ENCODE measurements at places on chromosomes 3 and 15.

DNA sequence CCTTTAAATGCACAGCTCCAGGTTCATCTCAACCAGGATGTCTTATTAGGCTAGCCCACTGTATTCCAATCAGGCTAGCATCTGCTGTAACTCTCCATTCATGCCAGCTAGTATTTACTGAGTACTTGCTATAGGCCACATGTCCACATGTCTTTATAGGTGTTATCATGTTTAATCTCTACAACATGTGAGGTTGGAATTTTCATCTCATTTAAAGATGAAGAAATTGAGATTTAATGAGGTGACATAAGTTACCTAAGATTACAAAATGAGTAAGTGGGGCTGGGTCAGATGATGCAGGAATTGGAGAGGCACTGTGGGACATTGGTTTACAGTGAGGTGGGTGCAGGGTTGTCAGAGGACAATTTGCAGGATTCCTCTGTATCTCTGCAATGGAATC lies 2.9 kb downstream of the IFT122 start:
- DNase-seq = no peak

DNA sequence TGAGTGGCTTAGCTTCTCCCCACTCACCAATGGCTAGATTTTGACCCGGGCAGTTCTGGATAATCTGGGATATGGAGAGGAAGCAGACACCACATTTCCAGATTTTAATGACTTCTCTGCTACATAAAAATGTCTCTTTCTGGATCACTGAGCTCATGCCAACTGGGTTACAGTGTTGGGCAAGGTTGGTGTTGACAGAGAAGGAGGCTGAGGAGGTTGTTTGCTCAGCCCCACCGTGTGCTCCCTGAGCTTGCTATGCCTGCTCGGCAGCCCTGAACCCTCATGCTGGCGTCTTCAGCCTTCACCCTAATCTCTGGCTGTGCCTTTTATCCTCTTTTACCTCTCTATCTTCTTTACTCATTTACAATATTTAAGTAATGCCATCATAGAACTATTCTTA lies 53.0 kb upstream of the KPNA4 start:
- DNase-seq = no peak

DNA sequence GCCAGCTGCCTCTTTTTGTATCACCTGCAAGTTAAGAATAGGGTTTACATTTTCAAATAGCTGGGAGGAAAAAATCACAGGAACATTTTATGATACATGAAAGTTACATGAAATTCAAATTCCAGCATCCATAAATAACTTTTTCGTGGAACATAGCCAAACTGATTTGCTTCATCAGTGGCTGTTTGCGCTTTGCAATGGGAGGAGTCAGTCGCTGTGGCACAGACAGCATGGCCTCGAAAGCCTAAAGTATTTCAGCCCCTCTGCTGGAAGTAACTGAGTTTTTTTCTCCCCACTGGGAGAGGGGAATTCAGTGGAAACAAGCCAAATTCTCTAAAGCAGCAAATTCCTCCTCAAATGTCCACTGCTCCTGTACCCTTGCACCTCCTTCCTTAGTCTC lies 271.9 kb downstream of the SUCLG2 start:
- DNase-seq = no peak

GRCh38 chr15:93895976-93896770 lies 335.2 kb upstream of the MCTP2 start:
- DNase-seq = no peak

GRCh38 chr3:37779289-37780152 lies 82.2 kb upstream of the CTDSPL start:
- DNase-seq = no peak

- DNase-seq = no peak
These were observed 89.5 kb downstream of the FNDC3B start for GRCh38 chr3:172128858-172129257.

- no peak for DNase-seq
These were observed 18.5 kb downstream of the GLDN start for GRCh38 chr15:51359981-51360380.

GRCh38 chr15:91548549-91548948 lies 305.0 kb upstream of the SLCO3A1 start:
- no peak for DNase-seq

DNA sequence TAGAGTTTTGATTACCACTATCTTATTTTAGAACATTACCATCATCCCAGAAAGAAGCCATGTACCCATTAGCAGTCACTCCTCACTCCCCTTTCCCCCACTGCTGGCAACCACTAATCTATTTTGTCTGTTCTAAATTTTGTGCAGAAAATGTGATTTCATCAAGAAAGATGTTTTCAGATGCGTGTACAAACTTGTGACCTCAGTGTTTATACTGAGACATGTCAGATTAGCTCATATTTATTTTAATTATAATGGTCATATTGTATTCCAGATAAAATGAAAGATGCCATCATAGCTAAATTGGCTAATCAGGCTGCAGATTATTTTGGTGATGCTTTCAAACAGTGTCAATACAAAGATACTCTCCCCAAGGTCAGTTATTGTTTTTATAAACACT lies 27.8 kb downstream of the PDCD6IP start:
- DNase-seq = no peak

DNA sequence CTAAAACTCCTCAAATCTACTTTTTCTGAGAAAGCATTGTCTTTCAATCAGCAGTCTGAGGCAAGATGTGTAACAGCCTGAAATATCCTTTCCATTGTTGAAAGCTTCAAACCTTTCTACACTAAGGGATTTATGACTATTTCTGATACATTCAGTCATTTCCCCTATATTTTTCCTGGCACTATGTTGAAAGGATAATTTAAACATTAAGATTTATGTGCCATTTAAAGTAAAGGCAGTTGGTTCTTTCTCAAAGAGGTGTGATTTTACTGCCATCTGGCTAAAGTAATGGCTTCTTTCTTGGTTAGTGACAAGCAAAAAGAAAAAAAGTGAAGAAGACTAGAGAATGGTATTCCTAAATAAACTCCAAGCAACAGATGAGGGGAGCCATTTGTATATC lies 249.6 kb upstream of the COL8A1 start:
- no peak for DNase-seq

GRCh38 chr15:36484038-36484778 lies 95.2 kb upstream of the CDIN1 start:
- DNase-seq = no peak

- no peak for DNase-seq
These were observed 4.1 kb upstream of the COX17 start for GRCh38 chr3:119681279-119681678.

GRCh38 chr15:76285241-76285825 lies 25.9 kb downstream of the ETFA start:
- no peak for DNase-seq

GRCh38 chr3:23991683-23992628 lies 46.9 kb downstream of the NR1D2 start:
- no peak for DNase-seq

DNA sequence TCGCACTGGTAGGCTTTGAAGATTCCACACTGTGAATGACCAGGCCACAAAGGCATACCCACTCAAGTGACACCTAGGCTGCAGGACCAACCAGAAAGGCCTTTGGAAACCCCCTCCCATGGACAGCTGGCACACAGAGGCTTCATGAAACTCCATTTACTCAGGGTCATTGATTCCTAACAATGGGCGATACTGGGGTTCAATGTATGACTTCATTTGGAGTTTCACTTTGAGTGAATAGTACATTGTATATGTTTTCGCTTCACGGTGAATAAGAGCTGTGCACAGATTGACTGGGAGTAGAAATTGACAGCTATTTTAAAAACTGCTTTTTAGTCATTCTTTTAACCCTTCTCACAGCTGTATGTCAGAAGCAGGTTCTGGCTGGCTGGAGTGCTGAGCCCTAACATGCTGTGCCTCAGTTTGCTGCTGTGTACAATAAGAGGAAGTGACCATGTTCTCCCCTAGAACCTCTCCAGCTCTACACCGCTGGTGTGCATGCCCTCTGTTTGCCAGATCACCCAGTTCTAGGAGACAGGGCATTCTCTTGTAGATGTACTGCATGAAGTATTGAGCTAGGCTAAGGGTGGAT lies 15.4 kb upstream of the CX3CR1 start:
- DNase-seq = no peak

DNA sequence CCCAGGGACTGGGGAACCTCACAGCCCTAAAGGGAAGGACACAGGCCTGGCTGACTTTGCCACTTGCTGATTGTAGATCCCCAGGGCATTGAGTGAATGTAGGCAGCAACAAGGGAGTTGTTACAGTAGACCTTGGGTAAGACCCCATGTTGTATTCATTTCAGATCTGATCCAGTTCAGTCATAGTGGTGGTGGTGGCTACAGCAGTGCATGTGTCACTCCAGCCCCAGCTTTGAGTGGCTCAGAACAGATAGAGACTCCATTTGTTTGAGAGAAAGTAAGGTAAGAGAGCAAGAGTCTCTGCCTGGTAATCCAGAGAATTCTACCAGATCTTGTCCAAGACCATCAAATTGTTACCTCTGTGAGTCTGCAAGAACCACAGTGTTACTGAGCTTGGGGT lies 278.7 kb upstream of the SATB1 start:
- DNase-seq = no peak

DNA sequence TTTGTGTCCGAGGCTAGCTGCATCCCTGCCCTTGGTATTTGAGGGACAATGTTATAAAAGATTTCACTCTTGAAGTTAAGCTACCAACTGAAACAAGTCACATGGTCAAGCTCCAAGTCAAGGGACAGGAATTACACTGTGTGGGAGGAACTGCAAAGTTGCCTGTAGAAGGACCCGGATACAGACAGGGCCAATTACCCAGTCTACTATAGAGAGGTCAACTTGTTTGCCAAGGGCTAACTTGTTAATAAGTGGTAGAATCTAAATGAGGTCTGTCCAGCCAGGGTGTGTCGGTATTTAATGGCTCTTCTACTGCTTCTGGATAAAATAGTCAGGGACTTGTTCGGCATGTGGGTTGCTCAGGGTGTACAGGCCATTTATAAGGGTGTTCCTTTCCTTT lies 55.7 kb downstream of the PTPRG start:
- no peak for DNase-seq

GRCh38 chr3:174710612-174711011 lies 148.5 kb upstream of the NAALADL2 start:
- no peak for DNase-seq

DNA sequence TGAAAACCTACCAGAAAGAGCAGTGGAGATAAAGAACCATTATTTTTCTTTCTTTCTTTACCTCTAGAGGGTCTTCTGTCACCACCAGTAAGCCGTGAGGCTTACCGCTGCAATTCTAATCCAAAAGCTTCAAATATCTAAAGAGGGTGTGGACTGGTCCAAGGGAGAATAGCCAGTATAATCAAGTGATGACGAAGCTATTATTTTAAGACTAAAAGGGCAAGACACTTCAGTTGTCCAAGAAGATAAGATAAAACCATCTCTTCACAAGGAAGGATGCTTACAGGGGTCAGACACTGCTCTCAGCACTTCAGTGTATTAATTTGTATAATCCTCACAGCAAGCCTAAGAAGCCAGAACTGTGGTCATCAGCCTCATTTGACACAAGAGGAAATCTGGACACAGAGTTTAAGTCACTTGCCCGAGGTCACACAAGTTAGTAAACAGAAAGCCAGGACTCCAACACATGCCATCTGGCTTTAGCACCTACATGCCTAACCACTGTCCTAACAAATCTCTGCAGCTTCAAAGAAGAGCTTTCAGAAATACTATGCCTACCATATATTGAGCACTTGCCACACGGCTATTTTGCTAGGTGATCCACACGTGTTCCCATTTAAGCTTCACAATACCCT lies 14.6 kb downstream of the HDC start:
- no peak for DNase-seq

DNA sequence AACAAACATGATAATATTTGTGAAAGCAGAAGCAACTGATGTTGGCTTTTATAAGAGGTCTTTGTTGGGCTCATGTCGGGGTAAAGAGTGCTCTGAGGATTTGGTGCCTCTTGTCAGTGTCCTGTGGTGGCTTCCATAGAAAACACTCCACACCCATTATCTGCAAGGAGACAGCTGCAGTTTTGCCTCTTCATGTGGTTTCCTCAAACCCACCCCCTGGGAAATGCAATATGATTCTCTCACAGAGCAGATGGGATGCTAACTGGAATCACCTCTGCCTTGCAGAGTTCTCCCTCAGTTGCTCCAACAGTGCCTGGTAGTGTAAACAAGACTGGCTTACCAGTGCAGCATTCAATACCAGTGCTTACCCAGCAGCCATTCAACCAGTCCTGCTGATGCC lies 771.4 kb upstream of the CFAP20DC start:
- no peak for DNase-seq

GRCh38 chr3:178655488-178655887 lies 119.3 kb downstream of the KCNMB2 start:
- DNase-seq = no peak

GRCh38 chr15:71055461-71055860 lies 59.8 kb upstream of the THSD4 start:
- DNase-seq = no peak

- DNase-seq = no peak
These were observed 41.4 kb upstream of the CA12 start for GRCh38 chr15:63422891-63423590.

- DNase-seq = no peak
These were observed 31.8 kb downstream of the SUCLG2 start for GRCh38 chr3:67622652-67623051.

DNA sequence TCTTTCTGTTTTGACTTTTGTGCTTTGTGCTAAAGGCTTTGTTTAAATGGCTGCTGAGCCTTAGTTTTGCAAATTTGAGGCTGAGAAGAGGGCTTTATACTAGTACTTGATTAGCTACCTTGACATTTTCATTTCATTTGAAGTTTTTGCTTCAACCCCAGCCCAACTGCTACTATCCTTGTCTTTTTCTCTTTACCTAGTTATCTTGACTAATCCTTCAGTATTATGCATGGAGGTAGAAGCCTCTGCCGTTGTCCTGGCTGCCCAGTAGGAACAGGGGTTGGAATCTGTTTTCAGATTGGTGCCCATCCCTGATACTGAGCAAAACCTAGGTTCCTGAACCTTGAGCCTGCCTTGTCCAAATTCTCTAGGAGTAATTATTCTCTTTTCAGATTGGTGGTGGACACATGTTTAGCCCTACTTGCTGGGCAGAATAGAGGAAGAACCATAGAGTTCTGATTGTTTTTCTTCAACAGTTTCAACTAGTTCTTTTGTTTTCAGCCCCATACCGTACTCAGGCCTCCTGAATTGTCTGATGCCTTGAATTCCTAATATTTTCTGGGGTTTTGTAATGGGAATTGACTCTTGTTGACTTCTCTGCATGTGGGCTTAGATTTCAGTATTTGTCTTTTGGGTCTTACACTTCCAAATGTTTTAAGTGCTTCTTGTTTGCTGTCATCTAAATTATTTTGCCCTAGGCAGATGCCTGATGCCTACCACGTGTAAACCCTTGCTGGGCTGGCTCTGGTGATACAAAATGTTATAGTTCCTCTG lies 143.2 kb downstream of the DOCK3 start:
- DNase-seq = no peak

GRCh38 chr3:11655196-11655928 lies 11.6 kb upstream of the VGLL4 start:
- DNase-seq = no peak
